ENCODE measurements at places on chromosomes 3 and 15.
A peak's percentile ranks its signal among the peaks of the same experiment; 100 is the strongest.

DNA sequence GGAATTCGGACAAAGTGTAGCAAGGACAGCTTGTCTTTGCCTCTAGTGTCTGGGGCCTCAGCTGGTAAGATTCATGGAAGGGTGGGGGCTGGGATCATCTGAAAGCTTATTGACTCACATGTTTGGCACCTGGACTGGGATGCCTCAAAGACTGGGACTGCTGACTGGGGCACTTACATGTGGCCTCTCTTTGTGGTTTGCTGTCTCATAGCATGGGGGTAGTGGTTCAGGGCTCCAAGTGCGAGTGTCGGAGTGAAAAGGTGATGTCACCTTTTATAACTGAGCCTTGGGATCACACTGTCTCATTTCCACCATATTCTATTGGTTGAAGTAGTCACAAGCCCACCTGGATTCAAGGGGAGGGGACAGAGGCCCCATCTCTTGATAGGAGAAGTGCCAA, 6.8 kb downstream of the MFSD1 start:
- no peak for DNase-seq

DNA sequence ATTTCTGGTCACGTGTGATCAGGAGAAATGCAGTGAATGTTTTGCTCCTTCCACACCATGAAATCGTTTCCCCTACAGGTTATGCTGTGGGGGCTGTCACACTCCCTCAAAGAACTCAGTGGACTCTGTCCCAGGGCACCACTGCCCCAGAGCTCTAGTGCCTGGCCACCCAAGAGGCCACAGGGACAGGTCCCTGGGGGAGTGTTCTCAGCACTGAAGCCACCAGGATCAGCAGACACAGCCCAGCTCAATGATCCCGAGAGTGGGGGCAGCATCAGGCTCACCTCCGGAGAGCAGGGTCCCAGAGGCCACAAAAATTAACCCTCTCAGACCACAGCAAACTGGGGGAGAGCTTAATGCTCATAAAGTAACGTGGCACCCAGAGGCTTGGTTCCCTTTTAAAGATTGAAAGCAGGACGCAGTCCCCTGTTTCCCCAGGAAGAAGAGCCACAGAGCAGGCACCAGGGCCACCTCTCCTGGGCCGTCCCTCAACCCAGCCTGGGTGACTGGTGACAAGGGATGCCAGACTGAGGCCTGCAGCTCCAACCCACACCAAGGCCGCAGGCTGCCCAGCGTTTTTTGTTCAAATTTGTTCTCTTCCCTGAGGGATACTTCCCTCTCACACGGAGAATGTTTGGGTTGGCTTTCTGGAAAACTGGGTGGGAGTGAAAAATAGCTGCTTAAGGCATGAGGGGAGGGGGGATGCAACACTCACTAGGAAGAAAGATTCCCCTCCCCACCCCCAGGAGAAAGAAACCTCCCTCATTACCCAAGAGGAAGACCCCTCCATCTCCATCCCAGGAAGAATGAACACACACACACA, 123.3 kb upstream of the IGF1R start:
- DNase-seq, result no peak

DNA sequence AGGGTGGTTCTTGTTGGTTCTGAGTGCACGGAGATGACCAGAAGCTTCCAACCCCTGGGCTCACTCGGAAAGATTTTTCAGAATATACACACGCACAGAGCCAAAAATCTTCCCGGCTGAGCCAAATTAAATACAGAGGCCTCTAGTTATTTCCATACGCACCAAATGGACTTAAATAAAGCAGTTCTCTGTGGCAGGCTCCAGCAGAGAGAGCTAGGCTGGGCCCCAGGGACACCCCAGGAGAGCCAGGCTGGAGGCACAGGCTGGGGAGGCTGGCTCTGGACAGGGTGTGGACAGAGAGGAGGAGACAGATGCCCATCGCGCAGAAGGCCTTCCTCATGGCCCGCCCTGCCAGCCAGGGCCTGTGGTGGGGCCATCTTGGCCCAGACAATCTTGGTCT, 115.9 kb downstream of the IQSEC1 start:
- no peak for DNase-seq

GRCh38 chr3:71478568-71478967, 105.0 kb downstream of the FOXP1 start:
- DNase-seq, result no peak

DNA sequence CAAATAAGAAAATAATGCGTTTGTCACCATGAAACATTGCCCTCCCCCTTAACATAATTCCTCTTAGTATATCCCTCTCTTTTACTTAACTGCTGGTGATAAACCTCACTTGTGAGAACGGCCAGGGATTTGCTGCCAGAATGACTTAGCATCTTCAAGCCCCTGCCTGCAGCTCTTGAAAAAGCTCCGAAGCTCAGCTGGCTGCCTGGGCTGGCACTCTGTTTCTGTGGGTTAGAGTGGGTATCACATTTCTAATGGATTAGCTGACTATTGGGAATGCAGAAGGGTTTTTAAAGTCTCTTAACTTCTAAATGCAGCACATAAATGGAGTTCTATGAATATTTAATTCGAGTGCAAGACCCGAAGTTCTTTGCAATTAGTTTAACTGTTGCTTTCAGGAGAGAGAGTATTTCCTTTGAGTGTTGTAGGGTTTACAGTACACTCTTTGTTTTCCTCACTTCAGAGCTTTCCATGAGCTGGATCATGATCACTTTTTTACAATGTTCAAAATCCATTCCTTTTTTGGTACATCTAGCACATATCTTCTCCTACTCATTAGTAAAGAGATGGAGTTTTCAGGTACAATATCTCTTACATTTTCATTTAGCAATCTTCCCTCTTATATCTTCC, 124.7 kb upstream of the RBMS3 start:
- DNase-seq, result no peak

DNA sequence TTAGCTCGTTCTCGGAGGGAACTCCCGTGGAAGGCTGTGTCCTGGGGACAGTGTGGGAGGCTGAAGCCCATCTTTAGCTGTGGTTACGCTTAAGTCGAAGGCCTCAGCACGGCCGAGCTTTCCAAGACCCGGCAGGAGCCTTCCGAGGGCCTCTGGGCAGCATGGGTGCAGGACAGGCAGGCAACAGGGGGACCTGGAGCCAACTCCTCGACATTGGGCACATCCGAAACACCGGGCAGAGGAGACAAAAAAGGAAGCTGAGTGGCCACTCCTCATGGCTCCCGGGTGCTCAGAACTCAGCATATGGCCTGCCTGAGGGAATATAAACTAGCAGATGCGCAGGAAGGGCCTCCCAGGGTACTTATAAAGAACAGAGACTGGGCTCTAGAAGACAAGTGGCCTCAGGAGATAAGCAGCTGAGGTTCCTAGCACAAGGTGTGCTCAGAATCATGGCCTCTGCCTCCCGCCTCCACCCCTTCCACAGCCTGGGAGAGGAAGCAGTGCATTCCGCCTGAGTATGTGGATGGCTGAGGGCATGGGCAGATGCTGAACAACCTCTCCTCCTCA, 34.1 kb downstream of the ABTB1 start:
- no peak for DNase-seq

DNA sequence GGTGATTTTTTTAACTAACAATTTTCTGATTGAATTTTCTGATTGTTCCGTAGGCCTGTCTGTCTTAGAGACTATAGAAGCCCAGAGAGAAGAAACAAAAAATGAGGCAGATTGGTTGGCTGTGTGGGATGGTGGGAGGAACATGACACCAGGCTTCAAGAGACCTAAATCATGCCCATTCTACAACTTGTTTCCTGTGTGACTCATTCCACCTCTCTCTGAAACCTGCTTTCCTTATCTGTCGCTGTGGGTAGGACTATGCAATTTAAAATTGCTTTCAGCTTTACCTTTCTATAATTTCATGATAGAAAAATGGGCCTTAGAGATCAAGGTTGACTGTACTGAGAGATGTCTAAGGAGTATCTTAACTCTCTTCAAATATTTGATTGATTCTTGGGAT, 44.5 kb downstream of the OXNAD1 start:
- no peak for DNase-seq

DNA sequence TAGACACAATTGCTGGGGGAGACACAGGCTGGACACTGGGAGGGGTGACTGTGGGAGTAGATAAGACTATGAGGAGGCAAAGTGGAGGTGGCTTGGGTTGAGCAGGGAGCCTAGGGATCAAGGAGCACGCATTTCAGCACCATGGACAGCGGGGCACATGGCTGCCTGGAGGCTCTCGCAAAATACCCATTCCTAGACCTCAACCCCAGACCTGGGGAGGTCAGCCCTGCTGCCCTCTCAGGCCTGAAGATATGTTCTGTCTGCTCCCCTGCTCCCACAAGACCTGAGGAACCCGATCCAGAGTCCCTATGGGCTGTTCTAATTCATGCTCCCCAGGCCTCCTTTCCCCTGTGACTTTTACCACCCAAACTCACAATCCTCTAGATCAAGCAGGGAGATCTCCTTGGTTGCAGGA, 16.0 kb upstream of the CPEB1 start:
- DNase-seq, result no peak

- no peak for DNase-seq
Observed at GRCh38 chr3:144241404-144241803, 269.8 kb downstream of the DIPK2A start.

- no peak for DNase-seq
Observed at GRCh38 chr15:62083194-62084154, 16.7 kb downstream of the C2CD4A start.

DNA sequence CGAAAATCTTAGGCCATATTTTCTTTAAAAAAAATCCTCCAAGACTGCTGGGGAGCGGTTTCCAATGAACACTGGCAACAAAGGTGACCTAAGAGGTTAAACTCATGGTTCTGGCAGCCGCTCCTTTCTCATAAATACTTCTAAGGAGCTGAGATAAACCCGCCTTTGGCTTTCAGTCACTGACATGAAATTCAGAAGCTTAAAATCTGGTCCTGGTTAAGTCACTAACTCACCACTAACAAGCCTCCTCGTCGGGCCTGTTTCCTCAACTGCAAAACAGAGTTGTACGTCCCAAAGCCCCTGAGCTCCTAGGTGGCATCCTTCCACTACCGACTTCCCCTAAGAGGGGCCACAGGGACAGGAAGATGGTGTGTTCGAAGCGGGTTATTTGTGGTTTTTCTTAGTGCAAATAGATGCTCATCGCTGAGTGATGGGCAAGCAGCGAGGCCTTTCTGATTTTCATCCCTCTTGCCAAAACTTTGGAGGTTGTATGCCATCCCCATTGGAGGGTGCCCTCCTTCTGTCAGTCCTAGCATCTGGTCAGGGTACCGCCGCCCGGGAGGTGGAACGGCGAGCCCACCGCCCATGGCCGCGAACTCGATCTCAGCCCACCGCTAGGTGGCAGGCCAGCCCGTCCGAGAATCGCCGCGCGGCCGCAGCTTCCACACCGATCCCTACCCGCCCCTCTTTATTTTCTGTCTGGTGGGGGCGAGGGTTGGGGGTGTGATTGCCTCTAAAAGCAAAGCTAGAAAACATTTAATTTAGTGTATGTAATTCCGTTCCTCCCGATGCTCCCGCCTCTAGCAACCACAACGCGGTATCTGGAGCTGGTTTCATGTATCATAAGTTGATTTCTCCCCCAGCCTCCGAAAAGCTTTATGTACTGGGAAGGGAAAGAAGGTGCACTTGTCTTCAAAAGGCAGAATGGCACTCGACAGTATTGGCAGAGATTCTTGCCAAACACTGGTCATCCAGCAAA, 4.6 kb downstream of the BCL6 start:
- peak; percentile 47 for DNase-seq

- peak; percentile 18 for DNase-seq
Observed at GRCh38 chr3:28476194-28476593, 127.6 kb upstream of the AZI2 start.

- peak; percentile 18 for DNase-seq
Observed at GRCh38 chr3:141441381-141442364, 45.2 kb upstream of the RASA2 start.

GRCh38 chr3:13896473-13897154, 16.7 kb upstream of the WNT7A start:
- DNase-seq, result peak; percentile 41

GRCh38 chr3:196942915-196943277, 568 bp upstream of the NCBP2 start:
- DNase-seq, result no peak

GRCh38 chr3:19885468-19885867, 48.5 kb downstream of the EFHB start:
- DNase-seq, result no peak

DNA sequence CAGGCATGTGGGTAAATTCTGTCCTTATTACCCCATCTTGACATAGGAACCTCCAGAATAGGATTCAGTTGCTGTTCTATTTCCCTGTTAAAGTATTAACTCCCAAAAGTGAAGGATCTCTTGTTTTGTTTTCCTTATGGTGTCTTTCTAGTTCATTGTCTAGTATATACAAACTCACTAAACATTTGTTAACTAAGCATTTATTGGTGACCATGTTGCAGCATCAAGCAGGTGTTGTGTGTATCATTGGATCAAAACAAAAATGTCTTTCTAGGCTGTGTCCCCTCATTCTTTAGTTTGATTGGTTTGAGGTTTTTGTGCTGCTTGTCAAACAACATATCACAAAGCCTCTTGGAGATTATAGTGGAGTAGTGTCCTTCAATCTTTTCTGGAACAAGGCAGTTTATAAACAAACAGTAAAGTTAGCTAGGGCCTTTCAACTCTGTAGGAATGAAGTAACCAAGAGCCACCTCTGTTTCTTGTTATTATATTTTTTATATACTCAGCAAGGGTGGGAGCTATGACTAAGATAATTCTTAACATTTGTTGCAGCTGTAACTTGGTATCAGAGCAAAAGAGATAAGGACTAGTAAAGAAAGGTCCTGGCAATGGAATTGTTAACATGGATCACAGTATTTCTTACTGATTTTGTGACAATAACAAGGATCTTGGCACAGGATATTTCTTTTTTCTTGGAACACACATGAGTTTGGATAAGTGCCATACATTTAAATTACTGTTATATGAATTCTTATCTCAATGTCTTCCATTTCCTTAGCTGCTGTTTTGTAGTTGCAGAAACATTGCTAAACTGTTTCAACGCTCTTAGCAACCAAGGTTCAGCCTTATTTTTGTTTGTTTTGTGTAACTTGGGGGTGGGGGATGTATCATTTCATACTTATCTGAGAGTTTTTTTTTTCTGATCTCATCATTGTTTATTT, 49.3 kb downstream of the TMOD3 start:
- no peak for DNase-seq

DNA sequence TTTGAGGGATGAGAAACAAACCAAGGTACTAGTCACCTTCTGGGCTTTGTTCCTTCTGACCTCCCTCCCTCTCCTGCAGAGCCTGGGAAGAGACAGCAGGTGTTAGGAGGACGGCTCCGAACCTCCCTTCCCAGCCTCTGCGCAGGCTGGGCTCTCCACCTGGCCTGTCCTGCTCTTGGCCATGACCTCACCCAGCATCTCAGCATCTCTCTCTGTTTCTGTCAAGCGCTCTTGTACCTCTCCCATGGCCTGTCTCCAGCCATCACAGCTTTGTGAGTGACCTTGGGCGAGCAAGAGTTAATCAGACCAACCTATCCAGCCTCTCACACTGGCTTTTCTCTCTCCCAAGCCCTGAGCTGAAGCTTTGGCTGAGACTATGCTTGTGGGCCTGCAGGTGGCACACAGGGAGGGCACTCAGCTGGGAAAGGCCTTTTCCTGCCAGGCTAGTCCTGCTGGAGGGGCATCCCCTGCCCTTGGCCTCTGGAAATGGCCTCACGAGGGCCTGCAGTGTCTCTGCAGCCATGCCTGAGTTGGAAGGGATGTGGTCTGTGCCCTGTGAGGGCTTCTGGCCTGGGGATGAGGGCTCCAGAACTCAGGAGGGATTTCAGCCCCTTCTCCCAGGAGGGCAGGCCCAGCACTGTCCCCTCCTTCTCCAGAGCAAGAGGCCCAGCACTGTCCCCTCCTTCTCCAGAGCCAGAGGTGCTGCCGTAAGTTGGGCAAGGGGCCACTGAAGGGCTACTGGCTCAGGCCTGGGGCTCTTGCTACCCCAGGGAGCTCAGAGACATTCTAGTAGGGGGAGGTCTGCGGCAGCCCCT, 2.1 kb downstream of the CHST13 start:
- DNase-seq, result no peak
